ENCODE measurements at places on chromosomes 11 and 22. TPM values are rescaled to one million over a fixed set of nuclear protein-coding genes. Genes with fewer than 3 reads are reported as not detected.

DNA sequence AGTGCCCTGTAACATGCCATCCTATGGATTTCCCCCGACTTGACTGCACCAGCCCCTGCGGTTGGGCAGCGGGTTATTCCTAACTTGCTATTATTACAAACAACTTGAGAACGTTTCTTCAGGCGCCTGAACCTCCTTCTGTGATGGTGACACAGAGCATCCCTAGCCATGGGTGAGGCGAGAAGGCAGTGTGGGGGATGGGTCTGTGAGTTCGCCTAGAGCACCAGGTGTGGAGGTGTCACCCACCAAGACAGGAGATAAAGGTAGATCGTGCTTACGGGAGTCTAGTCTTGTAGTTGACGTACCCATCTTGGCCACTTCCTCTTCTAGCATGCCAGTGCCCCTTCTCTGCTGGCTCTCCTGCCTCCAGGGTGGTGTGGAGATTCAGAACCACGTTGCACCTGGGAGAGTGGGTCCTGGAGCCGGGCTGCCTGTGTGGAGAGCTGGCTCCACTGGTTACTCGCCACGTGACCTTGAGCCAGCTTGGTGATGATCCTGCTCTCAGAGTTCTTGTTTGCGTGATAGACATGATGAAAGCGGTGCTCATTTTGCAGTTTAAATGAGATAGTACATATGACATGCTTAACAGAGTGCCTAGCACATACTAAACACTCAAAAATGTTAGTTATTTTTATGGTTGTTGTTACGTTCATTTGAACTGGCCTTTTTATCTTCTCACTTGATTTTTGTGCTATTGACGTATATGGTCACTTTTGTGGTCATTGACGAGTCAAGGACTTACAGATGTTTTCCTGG is 37.8 kb downstream of the TBC1D22A start:
- no peak for DNase-seq
- H3K27me3 ChIP-seq: no peaks in the 10 kb centered on the region
- H3K4me3 ChIP-seq: no peak overlapping the region
- no peak overlapping the region for H3K27ac ChIP-seq

The MS4A8 gene
- not detected for total RNA-seq

DNA sequence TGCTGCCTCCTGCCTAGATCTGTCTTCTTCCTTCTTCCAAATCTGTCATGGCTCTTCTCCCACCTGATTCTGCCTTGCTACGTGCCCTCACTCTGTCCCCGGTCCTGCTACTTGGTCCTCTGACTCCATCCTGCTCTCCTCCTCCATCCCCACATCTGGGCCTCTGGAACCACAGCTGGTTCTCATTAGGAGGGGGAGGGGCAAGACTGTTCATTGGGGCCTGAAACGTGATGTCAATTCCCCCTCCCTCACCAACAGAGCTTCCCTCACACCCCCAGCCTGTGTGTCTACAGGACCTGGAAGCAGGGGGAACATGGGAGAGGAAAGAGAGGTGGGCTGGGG is 9.1 kb downstream of the DCHS1 start:
- H3K36me3 ChIP-seq: no peaks in the 10 kb centered on the region
- no peak overlapping the region for H3K4me3 ChIP-seq
- DNase-seq: no peak
- no peak overlapping the region for H3K27ac ChIP-seq

The CDC42EP2 gene
- total RNA-seq: 5.6 TPM

DNA sequence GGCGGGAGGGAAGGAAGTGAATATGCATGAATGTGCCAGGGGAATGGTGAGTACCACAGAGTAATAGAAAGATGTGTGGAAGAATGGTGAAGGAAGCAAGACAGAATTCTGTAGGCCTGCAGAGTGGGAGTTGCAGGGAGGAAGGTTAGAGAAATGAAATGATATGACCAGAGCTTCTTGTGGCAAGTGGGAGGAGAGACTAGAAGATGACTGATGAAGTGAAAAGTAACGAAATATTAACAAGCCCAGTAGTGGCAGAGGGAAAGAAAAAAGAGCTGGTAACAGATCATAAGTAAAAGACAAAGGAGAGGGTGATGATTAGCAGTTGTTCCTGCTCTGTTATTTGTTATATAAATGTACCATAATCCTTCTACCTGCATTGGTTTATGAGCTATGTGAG is 1.0 kb upstream of the ALKBH8 start:
- H3K4me3 ChIP-seq: no peak overlapping the region
- H3K36me3 ChIP-seq: no peaks in the 10 kb centered on the region
- H3K27ac ChIP-seq: no peak overlapping the region
- H3K27me3 ChIP-seq: no peaks in the 10 kb centered on the region

DNA sequence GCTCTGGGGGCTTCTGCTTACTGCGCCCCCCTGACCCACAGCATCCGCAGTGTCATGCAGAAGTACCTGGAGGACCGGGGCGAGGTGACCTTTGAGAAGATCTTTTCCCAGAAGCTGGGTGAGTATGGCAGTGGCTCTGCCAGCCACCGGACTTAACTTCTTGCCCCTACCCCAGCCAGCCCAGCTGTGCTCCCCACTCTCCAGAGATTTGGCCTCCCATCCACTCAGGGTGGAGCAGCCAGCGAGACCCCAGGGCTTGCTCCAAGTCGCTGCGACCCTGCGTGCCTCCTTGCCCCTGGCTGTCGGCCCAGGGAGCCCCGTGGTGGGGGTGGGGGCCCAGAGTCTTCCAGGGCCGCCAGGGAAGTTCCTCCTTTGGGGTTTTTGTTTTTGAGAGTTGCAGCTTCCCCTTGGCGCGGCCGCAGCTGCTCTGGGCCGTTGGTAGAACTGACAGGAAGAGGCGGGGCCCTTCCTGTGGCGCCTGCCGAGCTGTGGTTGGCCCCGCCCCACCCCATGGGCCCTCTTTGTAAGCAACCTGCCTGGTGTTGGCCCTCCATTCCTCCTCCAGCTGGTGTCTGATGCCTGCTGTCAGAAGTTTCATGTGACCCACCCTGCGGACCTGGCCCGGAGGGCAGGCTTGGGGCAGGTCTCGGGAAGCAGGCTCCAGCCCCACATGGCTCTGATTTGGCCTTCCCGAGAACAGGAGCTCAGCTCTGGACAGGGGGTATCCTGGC is 11.1 kb downstream of the GRK2 start:
- peaks cover 40% of the 10 kb centered on the region for H3K4me1 ChIP-seq
- DNase-seq: peak; percentile 95
- H3K36me3 ChIP-seq: peaks cover 26% of the 10 kb centered on the region

GRCh38 chr11:32259641-32260081 is 168.8 kb downstream of the RCN1 start:
- H3K27me3 ChIP-seq: no peaks in the 10 kb centered on the region
- no peak overlapping the region for H3K27ac ChIP-seq
- H3K4me1 ChIP-seq: no peaks in the 10 kb centered on the region
- no peak overlapping the region for H3K4me3 ChIP-seq
- peak; percentile 36 for DNase-seq
- no peaks in the 10 kb centered on the region for H3K36me3 ChIP-seq

The PRDX5 gene
- 130 TPM for total RNA-seq

- no peak for DNase-seq
- H3K4me1 ChIP-seq: no peaks in the 10 kb centered on the region
- H3K36me3 ChIP-seq: no peaks in the 10 kb centered on the region
- H3K4me3 ChIP-seq: no peak overlapping the region
- no peak overlapping the region for H3K27ac ChIP-seq
These were observed 13.9 kb upstream of the SHANK2 start for GRCh38 chr11:71266114-71266833.

DNA sequence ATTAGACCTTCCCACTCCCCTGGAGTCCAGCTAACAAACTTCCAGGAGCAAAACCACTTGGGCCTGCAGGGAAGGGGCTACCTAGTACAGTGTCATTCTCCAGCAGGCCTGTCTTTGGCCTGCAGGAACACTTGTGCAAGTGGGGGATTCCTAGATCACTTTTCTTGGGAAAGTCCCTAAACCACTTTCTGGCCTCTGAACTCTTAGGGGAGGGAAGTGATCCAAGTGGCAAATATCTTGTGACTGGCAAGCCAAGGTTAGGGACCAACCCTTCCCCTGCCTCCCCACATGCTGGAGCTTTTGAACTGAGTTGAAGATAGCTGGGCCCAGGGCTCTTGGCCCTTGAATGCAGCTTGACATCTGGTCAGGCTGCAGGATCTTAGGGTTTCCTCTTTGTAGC is 17.2 kb downstream of the PPFIBP2 start:
- DNase-seq: no peak
- H3K4me3 ChIP-seq: no peak overlapping the region
- no peak overlapping the region for H3K27ac ChIP-seq
- H3K27me3 ChIP-seq: no peaks in the 10 kb centered on the region
- no peaks in the 10 kb centered on the region for H3K36me3 ChIP-seq

DNA sequence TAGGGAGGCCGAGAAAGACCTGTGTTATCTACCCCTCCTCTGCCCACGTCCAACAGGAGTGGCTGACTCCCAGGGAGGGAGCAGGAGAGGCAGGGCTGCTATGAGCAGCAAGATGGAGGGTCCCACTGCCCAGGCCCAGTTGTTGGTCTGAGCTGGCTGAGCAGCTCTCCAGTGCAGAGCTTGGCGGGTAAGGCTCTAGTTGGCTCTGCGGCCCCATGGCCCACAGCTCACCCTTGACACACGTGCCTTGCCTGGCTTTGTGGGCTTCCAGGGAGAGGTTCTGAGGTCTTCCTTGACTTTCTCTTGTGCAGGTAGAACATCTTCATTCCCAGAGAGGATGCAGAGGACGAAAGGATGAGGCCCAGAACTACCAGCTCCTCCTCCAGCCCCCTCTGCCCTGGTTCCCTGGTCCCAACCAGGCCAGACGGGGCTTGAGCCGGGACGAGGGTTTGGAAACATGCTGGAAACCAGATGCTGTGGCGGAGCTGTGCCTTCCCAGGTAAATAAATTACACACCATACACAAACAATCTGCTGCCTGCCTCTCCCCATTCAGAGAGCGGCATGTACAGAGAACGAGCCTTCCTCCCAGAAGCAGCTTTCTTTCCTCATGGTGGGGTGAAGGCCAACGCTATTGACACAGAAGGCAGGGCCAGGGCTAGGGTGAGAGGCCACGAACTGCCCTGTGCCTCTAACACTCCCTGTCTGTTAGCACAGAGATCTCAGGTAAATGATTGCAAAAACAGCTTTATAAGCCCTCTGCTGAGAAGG is 48.1 kb downstream of the DSCAML1 start:
- H3K27me3 ChIP-seq: no peaks in the 10 kb centered on the region
- no peak overlapping the region for H3K27ac ChIP-seq
- no peaks in the 10 kb centered on the region for H3K4me1 ChIP-seq
- H3K36me3 ChIP-seq: no peaks in the 10 kb centered on the region
- H3K4me3 ChIP-seq: no peak overlapping the region

DNA sequence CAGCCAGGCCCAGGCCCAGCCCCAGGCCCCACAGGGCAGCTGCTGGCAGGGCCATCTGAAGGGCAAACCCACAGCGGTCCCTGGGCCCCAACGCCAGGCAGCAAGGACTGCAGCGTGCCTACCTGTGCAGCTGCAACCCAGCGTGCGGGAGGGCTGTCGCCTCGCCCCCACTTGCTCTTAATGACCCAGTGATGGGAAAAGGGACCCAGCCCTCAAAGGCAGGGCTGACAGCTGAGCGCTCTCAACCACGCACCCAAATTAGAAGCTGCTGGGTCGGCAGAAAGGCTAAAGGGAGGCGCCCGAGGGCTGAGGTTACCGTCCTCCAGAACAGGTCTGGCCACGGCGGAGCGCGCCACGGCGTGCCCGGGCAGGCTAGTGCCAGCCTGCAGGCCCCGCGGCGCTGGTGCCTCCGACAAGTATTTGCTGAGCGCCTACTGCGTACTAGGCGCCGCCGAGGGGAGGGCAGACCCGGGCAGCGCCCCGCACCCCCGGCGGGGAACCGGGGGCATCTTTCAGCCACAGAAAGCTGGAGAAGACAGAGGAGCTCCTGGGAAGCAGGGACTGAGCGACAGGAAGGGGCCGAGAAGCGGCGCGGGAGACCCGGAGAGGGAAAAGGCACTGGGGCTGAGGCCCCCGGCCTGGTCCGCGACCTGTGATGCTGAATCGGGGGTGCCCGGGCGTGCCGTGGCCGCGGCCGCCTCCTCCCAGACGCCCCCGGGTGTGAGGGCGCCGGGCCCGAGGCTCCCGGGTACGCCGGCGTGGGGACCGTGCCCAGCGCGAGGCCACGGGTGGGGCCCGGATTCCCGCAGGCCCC is 773 bp downstream of the HRAS start:
- DNase-seq: peak; percentile 35
- peak overlapping the region; percentile 79 for H3K4me3 ChIP-seq
- peaks cover 12% of the 10 kb centered on the region for H3K36me3 ChIP-seq
- H3K27me3 ChIP-seq: no peaks in the 10 kb centered on the region

The HBB gene
- not detected for total RNA-seq

GRCh38 chr11:74102321-74102720 is 68.5 kb downstream of the C2CD3 start:
- no peak overlapping the region for H3K27ac ChIP-seq
- H3K4me3 ChIP-seq: no peak overlapping the region
- no peak for DNase-seq
- H3K27me3 ChIP-seq: no peaks in the 10 kb centered on the region
- peaks cover 70% of the 10 kb centered on the region for H3K36me3 ChIP-seq

The NEFH gene
- total RNA-seq: not detected

- no peaks in the 10 kb centered on the region for H3K27me3 ChIP-seq
- no peak for DNase-seq
- no peaks in the 10 kb centered on the region for H3K36me3 ChIP-seq
- no peaks in the 10 kb centered on the region for H3K4me1 ChIP-seq
These were observed 44.5 kb downstream of the PARVB start for GRCh38 chr22:44068422-44069191.

The CERK gene
- 92.7 TPM for total RNA-seq

DNA sequence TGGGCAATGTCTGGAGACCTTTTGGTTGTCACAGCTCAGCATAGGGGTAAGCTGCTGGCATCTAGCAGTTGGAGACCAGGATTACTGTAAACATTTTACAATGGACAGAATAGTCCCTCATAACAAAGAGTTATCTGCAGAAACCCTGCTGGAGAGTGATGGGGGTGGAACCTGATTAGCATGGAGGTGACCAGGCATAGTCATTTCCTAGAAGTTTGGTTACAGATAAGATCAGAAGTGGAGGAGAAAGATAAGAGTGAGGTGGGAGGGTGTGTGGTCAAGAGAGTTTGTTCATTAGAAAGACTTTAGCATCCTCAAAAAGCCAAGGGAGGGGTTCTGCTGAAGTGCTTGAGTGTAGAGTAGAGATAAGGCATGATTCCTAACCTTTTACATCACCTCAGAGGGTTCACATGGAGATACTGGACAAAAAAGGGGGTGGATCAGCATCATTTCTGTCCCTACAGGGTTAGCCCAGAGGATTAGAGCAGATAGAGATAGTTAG is 38.8 kb downstream of the PRDM11 start:
- no peak overlapping the region for H3K27ac ChIP-seq
- H3K27me3 ChIP-seq: no peaks in the 10 kb centered on the region
- peaks cover 14% of the 10 kb centered on the region for H3K36me3 ChIP-seq
- H3K4me3 ChIP-seq: no peak overlapping the region

GRCh38 chr22:33864723-33865130 is 55.5 kb downstream of the LARGE1 start:
- no peak overlapping the region for H3K4me3 ChIP-seq
- H3K4me1 ChIP-seq: no peaks in the 10 kb centered on the region
- no peaks in the 10 kb centered on the region for H3K36me3 ChIP-seq
- H3K27me3 ChIP-seq: no peaks in the 10 kb centered on the region
- no peak overlapping the region for H3K27ac ChIP-seq

Measured in SJCRH30 (cell line).